NCI-H2107 (cell line): ENCODE measurements at places on chromosomes 4 and X.

DNA sequence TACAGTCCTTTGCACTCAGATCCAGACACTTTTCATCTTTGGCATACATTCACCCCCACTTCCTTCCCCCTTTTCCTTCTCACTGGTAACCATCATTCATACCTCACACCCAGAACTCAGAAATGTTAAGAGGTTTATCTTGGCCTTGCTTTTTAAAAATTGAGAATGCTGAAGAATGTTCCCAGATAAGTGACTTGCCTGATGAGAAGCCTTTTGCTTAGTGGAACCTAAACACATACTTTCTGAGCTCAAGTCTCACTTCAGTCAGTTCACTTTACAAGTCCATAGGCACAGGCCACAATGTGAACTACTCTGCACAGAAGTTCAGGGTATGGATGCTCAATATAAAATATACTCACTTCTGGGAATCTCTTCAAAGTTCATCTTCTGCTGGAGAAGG lies 129.4 kb downstream of the GRIA3 start:
- no peak for DNase-seq

DNA sequence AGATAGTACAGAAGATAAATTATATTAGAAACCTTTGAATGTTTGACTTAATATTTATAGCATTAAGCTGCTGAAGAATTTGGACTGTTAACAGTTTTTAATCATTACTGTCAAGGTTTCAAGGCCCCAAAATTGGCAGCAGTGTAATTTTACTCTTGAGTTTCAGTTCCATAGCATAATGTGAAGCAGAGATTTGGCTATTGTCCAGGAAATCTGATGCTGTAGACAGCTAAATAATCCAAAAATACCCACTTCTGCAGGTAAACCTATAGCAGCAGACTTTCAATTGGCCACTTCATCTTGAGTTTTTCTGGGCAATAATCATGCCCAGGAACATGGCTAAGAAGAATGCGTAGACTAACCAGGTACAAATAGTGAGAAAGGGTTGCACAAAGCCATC lies 85.0 kb downstream of the RCHY1 start:
- no peak for DNase-seq

- DNase-seq, result no peak
These were observed 170.3 kb upstream of the KIT start for GRCh38 chr4:54487491-54487890.

- no peak for DNase-seq
These were observed 26.4 kb downstream of the NOP14 start for GRCh38 chr4:2936773-2937145.

DNA sequence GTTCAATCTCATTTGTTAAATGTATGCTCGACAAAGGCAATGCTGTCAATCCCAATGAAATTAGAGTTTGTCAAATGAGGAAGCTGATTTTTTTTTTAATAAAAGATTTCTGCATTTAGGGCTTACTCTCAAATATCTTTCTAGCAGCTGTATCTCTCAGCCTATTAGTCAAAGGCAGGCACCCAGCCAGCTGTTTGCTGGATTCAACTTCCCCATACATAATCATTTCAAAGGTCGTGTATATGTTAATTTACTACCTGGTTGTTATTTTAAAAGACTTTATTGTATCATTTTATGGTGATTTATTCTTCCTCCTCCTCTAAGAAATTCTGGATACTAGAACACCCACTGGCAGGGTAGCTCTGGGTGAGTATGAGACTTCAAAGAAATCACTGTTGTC lies 27.1 kb downstream of the RAI2 start:
- DNase-seq, result no peak

- no peak for DNase-seq
These were observed 129.8 kb downstream of the SORBS2 start for GRCh38 chr4:185682236-185682635.

DNA sequence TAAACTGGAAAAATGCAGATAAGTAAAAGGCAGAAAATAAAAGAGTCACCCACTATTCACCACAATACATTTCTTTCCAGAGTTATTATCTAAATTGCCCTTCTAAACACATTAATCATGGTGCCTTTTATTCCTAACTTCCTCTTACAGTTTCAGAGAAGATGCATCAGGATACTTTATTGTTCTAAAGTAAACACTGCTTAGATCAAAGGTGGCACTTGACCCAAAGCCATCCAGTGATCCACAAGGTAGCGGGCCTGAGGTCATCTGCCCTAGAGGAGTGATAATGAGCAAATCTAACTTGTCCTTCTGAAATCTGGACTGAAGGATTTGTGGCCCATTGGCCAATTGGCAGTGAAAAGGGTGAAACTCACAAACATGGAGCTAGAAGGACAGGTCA lies 12.0 kb upstream of the TMEM154 start:
- no peak for DNase-seq

DNA sequence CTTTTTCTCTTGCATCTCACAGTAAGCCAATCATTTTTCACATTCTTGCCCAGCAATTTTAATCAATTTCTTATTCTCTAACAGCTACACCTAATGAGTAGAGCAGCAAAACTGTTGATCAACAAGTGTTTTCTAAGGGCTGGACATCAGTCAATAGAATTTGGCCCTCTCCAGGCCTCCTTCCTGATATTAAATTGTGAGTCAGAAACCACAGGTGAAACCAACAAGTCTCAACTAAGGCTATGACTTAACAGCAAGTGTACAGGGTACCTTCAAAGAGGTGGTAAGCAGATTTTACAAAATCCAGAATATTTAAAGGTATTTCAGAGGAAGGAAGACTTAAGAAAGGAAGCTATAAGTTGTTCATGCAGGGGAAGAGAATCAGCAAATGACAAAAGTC lies 156.5 kb upstream of the ARHGAP24 start:
- DNase-seq, result no peak

DNA sequence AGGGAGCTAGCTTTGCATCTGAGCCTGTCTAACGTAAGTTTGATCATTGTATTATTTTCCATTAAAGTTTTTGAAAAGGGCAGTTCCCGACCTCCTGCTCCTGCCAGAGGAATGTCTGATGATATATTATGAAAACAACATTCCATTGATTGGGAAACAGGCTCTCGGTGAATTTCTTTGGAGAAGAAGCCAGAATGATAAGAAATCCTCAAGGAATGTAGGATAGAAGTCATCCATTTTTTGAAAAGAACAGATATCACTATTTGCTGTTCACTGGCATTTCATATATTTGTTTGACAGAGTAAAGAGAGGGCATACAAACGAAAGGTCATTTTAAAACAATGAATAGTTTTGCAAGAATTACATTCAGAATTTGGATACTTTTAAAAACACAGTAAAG lies 781.0 kb upstream of the HTR2C start:
- no peak for DNase-seq

DNA sequence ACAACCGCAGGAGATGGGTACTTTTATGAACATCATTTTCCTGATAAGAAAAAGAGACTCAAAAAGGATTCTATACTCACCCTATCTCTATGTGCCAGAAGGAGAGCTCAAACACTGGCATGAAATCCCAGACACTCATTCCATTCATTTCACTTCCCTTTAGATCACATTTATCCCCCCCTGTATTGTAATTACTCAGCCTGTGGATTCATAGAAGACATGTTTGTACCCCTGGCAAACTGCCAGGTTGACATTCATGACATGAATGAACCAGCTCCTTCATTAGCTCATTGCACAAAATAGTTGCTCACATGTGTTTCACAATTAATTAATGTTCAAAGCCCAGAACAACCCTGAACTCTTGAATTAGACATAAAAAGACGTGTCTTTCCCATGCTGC lies 4.9 kb downstream of the SMR3A start:
- DNase-seq, result no peak

- DNase-seq, result no peak
These were observed 25.4 kb downstream of the MBNL3 start for GRCh38 chrX:132463411-132463810.

DNA sequence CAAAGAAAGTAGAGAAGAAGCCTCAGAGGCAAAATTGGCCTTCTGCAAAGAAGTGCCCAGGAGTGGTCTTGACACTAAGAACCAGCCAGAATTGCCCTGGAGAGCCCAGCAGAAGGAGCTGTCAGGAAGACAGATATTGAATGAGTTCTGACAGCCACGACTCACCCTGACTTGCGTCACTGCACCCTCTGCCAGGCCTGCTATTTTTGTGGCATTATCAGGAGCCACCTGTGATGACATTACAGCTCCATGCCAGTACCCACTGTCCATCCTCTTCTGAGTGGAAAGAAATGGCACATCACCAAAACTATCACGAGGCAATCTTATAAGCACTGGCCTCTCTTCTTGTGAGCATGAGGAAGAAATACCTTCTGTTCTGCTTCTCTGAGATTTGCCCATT lies 67.7 kb downstream of the SMIM20 start:
- DNase-seq, result no peak

- no peak for DNase-seq
These were observed 302.4 kb upstream of the GIMD1 start for GRCh38 chr4:106670976-106671375.

- no peak for DNase-seq
These were observed 53.3 kb downstream of the JADE1 start for GRCh38 chr4:128862608-128863311.

- DNase-seq, result no peak
These were observed 544.8 kb upstream of the ADGRL3 start for GRCh38 chr4:60655356-60655755.

DNA sequence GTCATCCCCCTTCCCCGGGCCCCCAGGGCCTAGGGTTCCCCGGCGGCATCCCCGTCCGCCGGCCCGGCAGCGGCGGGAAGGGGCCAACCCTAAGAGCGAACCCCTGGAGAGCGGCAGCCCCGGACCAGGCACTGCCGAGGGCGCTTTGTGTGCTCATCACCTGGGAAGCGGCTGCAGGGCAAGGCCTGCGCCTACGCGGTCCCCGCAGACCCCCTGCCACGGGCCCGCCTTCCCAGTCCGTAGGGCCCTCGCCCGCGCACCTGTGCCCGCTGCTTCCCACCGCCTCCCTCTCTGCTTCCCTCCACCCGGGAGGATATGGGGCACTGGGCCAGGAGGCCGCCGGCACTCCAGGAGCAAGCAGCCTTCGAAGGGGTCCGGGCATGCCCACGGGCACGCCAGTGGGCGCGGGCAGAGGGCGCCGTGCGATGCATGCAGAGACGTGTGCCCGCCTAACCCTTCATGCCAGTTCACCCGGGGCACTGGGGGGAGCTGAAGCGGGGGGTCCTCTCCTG lies 2.6 kb downstream of the FLNA start:
- no peak for DNase-seq

- no peak for DNase-seq
These were observed 11.4 kb upstream of the NYX start for GRCh38 chrX:41435708-41436107.

- DNase-seq, result no peak
These were observed 229.6 kb upstream of the PGRMC2 start for GRCh38 chr4:128517096-128517738.

- DNase-seq, result no peak
These were observed 36.8 kb upstream of the VMA21 start for GRCh38 chrX:151359931-151360871.

GRCh38 chr4:142331646-142332045 lies 514.5 kb downstream of the INPP4B start:
- no peak for DNase-seq

- no peak for DNase-seq
These were observed 11.0 kb upstream of the BMPR1B start for GRCh38 chr4:94746746-94747145.

DNA sequence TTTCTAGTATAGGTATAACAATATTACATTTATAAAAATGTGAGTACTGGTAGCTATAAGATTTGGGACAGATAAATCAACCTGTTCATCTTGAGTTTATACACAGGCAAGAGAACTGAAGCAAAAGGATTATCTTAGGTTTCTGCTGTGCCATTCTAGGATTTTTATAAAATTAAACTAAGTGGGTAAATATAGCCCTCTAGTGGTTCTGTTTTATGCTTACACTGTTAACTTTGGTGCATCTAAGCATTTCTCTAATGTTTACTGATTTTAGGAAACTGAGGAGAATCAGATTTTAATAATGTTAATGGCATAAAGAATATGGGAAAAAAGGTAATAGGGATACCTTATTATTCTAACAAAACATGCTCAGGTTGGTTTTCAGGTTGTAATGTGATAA lies 1.1 kb upstream of the RRH start:
- no peak for DNase-seq

DNA sequence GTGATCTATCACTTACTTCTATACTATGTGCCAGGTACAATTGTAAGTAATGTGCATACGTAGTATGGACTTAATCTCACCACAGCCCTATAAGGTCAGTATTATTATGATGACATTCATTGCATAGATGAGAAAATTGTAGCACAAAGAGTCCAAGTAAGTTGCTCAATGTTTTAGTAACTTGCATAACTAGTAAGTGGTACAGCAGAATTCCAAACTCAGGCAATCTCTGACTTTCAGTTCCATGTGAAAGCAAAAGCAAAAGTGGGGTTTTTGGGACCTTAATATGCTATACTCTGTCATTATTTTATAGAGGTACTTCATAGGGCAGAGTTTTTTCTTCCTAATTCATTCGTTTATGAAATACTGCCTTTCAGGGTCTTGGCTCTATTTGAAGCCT lies 188.8 kb upstream of the VEGFC start:
- DNase-seq, result no peak

DNA sequence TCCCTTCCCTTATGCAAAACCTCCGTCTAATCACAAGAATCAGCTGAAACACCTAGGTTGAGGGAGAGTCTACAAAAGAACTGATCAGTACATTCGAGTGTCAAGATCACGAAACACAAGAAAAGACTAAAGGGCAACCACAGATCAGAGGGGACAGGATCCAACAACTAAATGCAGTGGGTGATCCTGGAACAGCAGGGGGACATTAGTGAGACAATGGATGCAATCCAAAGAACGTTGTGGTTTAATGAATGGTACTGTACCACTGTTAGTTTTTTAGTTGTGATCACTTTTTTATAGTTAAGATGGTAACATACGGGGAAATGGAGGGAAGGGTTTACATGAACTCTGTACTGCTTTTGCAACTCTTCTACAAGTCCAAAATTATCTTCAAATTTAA lies 79.2 kb downstream of the RELL1 start:
- DNase-seq, result no peak

DNA sequence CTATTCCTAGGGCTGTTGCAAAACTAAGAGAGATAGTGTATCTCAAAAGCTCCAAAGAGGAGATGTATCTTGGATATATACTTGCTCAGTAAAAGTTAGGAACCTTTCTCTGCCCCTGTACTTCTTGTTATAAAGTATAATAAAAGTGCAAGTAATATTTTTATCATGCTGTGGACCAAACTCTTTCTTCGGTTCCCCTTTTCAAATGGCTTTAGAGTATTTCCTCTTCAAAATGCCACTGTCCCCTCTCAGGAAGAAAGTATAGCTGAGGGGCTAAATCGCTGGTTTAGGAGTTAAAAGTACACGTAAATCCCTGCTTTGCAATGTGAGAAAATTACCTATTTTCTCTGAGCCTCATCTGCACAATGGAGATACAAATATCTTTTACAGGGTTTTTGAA lies 169.1 kb upstream of the FTHL17 start:
- no peak for DNase-seq

DNA sequence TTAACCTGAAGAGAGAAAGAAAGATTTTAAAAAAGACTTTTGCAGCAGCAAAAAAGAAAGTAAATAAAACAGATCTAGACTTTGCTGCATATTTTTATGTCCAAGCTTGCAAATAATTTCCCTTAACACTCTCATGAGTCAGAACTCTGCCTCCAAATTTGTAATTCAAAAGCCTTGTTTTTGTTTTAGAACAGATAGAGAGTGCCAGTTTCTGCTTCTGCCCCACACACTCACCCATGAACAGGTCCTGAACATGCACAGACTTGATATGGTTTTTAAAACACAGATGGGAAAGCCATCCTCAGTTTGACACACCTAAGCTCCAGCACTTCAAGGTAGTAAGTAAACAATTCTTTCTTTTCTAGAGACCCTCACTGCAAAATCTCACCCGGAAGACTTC lies 39.7 kb upstream of the VCX3B start:
- no peak for DNase-seq

- no peak for DNase-seq
These were observed 14.4 kb upstream of the REPS2 start for GRCh38 chrX:16931855-16932575.
